ENCODE measurements at places on chromosomes 16 and 17.
A peak's percentile ranks its signal among the peaks of the same experiment; 100 is the strongest.

DNA sequence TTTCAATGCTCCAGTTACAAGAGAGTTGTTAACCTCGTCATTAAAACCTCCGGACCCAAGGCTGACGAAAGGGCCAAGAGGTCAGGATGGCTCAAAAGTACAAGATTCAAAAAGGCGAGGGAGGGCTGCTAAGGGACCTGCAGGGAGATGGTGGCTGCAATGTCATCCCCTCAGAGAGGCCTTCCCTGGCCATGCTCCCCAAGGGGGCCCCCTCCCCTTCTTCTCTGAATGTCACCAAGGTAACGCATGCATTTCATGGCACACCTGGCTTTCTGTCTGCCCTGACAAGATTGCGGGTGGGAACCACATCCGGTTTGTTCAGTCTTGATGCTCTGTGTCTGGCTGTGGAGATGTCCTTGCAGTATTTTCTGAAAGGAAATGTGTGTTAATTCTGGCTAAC, 89.9 kb downstream of the C16orf78 start:
- DNase-seq, result peak; percentile 89

DNA sequence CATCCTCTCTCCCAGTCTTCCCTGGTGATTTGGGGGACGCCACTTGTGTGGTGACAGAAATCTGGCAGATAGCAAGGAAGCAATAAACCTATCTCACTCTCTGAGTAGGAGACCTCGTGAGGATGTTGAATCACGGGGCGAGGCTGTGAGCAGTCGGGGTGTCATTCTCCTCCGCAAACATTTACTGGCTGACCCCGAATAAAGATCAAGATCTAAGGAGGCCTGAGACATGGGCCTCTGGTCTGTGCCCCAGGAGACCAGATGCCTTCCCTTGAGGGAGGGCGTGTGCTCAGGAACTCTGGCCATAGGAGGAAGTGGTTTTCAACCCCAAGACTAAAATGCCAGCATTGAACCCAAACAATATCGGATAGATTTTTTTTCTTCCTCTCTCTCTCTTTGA, 53.1 kb downstream of the FOXL1 start:
- peak; percentile 11 for DNase-seq

DNA sequence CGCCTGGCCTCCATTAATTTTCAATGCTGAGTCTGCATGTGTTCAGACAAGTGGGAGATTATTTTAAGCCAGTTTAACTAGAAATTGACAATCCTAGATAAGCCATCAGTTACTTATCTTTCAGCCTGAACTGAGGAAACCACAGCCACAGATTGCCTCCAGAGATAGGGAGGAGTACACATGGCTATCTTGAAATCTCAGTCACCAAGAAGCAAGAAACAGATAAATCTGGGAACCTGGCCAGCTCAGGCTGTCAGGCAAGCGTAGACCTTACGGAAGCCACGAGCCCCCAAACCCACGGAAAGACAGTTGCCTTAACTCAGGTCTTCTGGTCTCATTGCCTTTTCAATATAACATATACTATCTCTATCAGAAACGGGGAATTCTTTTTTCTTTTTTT, 2.0 kb upstream of the GLG1 start:
- peak; percentile 95 for DNase-seq

DNA sequence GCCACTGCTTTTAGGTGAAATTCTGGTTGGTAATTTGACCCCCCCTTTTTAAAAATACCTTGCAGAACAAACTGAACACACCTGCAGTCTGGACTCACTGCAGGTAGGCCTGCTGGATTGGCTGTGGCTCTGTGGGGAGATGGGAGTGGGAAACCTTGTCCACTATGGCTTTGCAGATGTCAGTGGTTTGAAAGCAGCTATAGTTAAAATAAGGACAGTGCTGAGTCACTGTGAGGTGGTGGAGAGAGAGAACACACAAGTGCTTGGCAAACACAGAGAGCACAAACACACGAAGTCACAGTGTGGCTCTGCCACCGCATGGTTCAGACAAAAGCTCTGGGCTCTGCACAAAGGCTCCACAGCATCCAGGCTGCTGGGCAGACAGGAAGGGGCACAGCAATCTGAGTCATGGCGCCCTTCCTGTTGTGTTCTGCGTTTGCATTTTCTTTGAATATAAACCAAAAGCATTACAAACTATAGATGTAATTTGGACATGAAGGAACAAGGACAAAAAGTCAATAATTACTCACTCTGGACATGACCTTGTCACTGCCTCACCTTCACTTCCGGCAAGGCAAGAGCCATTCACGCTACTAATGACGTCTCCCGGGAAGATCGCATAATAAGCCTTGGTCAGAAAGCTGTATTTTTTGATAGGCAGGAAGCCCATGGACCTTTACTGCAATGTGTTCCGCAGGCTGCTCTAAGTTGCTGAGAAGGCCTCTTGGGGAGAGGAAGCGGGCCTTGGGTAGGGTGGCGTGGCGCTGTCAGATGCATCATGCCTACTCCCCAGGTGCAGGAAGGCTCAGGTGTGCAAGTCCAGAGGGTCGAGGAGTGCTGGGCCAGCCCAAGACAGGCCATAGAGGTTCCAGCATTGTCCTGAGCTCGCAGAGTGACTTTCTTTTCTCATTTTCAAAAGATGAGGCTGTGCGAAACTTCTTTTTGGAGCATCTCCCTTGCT, 60.1 kb upstream of the MED9 start:
- peak; percentile 93 for DNase-seq

DNA sequence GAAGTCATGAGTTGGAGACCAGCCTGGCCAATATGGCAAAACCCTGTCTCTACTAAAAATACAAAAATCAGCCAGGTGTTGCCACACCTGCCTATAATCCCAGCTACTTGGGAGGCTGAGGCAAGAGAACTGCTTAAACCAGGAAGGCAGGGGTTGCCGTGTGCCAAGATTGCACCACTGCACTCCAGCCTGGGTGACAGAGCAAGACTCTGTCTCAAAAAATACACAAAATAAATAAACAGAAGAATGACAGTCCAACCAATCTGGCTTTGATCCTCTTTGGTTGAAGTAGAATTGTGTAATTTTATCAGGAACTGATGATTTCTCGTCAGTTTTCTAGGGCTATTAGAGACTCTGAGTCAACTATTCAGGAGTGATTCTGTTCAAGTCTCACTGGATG, 79.4 kb downstream of the SLC5A11 start:
- DNase-seq, result no peak

DNA sequence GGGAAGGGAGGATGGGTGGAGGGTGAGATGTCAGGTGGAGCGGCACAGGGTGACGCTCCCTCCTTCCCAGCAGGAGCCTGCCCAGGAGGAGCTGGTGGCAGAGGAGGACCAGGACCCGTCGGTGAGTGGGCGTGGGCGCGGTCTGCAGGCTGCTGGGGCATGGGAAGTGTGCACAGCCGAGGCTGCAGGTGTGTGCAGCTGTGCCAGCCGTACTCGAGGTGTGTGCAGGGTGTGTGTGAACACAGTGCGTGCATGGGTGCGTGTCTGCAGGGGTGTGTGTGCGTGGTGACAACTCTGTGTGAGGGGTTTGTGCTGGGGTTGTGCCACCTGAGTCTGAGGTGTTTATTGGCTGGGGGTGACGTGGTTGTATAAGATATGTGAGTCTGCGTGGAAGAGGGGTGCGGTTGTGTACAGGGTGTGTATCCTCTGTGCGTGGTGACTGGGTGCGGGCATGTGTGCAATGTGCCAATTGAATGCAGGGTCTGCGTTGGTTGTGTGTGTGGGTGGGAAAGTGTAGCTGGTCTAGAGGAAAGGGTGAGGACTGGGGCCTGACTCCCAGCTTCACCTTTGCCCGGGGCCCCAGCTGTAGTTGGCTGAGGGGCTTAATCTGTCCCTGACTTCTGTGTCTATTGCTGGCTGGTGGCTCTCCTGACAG, 670 bp downstream of the TNFSF12 start:
- no peak for DNase-seq

GRCh38 chr17:74432424-74432690, 469 bp downstream of the GPRC5C start:
- no peak for DNase-seq

GRCh38 chr16:28984619-28985135, at the start of gene LAT:
TSS of gene LAT (plus strand) at chr16:28985052. CDS start at chr16:28985418, 366 bp downstream.
- peak; percentile 88 for DNase-seq

GRCh38 chr17:58231641-58232040, 6.7 kb upstream of the LPO start:
- no peak for DNase-seq

- DNase-seq, result no peak
Observed at GRCh38 chr17:82874011-82874835, 34.4 kb upstream of the ZNF750 start.

- DNase-seq, result no peak
Observed at GRCh38 chr17:52721910-52722309, 563.4 kb upstream of the CA10 start.

GRCh38 chr17:61468263-61468907, 16.2 kb downstream of the TBX4 start:
- DNase-seq, result no peak

- no peak for DNase-seq
Observed at GRCh38 chr16:35599429-35600160, 2140.2 kb downstream of the TP53TG3F start.

- peak; percentile 1 for DNase-seq
Observed at GRCh38 chr16:17607075-17607509, 136.3 kb upstream of the XYLT1 start.

DNA sequence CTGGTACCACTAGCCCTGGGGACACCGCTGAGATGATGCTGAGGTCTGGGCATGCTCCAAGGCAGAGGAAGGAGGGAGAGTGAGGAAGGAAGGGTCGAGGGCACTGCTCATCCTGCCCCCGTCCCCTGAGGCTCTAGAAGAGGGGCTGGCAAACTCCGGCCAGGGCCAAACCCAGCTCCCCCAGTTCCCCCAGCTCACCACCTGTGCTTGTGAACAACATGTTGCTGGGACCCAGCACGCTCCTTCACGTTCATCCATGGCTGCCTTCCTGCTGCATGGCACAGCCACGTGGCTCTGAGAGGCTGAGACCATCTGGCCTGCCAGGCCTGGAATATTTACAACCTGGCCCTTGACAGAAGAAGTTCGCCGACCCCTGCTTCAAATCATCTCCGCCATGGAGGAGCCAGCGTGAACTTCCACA, 81.2 kb downstream of the RBFOX3 start:
- no peak for DNase-seq

DNA sequence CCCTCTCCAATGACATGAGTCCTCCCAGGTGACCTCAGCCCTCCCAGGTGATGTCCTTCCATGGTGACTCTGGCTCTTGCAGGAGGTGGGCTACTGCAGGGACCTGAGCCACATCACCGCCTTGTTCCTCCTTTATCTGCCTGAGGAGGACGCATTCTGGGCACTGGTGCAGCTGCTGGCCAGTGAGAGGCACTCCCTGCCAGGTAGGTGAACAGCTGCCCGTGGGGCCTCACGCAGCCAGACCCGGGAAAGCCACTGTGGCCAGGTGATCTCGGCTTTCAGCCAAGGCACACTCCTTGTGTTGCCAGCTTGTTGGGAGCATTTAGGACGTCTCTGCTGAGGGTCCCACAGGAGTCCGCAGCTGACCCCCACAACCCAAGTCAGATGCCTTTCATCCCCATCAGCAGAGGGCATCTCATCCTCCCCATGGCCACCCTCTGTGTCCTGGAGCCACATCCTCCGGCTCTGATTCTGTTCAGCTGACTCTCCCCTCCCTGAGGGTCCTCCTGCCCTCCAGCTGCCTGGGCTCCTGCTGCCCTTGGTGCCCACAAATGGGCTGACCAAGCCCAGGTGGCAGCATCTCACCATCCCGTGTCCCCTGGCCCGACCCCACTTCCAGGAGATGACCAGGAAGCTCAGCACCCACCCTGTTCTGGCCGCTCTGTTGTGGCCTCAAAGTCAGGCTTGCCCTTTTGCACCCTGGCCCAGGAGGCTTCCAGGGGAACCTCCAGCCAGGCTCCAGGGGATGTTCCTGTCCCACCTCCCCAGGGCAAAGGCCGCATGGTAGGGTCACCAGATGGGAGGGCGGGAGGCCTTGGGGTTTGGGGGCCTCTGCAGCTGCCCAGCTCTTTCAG, 20.1 kb downstream of the USP6 start:
- no peak for DNase-seq

DNA sequence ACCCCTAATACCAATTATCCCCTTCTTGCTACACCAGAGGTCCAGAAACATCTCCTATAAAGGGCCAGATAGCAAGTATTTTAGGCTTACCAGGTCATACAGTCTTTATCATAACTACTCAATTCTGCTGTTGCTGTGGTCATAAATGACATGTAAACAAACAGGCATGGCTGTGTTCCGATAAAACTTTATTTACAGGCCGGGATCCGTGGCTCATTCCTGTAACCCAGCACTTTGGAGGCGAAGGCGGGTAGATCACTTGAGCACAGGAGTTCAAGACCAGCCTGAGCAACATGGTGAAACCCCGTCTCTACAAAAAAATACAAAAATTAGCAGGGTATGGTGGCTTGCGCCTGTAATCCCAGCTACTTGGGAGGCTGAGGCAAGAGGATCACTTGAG, 12.3 kb downstream of the ASGR1 start:
- DNase-seq, result no peak

DNA sequence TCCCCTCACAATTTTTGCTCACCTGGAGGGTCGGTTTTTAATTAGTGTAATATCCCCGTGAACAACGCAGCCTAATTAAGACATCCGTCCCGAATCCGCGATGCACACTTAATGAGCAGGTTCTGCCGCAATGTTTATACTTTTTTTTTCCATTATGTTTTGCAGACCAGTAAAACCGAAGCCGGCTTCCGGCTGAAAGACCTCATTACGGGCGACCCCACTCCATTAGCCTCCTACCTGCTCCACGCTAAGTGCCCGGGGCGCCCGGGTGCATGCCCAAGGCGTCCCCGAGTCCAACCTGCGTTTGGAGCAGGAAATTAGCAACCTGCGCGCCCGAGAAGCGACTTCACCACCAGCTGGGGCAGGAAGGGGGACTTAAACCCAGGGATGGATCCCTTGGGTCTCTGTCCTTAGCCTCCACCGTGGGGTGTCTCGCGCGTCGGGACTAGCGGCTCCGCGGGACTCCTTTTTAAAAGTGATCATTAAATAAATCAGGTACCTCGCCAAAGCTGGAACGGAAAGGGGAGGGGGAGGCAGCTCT, 1.7 kb downstream of the RBFOX3 start:
- no peak for DNase-seq

DNA sequence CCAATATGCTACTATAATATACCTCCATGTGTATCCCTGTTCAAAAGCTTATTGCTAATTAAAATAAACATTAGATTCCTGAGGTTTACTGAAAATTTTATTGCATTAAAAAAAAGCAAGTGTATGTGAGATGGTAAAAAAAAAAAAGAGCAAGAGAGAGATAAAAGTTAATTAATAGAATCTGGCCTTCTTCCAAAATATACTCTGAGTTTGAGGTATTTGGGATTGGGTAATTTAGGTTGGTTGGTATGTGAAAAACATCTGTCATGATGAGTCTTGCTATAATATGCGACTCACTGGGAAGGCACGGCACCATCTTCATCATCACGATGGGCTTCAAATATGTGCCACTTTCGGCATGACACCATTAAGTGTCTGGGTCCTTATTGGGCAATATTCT, 711.1 kb upstream of the SOX9 start:
- DNase-seq, result no peak

- DNase-seq, result no peak
Observed at GRCh38 chr17:66296289-66296725, 6.1 kb upstream of the PRKCA start.

DNA sequence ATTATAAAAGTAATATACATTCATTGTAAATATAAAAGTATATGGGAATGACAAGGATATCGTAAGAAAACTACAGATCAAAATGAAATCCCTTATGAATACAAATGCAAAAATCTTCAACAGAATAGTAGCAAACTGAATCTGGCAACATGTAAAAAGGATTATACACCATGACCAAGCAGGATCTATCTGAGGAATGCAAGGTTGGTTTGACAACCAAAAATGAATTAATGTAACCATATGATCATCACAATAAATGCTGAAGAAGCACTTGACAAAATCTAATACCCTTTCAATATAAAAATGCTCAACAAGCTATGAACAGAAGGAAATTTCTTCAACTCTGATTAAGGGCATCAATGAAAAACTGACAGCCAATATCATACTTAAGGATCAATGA, 48.8 kb downstream of the NDEL1 start:
- peak; percentile 31 for DNase-seq
